ENCODE measurements at places on chromosomes 4 and X.

GRCh38 chr4:151660676-151661075, 100.1 kb downstream of the GATB start:
- no peak for DNase-seq

DNA sequence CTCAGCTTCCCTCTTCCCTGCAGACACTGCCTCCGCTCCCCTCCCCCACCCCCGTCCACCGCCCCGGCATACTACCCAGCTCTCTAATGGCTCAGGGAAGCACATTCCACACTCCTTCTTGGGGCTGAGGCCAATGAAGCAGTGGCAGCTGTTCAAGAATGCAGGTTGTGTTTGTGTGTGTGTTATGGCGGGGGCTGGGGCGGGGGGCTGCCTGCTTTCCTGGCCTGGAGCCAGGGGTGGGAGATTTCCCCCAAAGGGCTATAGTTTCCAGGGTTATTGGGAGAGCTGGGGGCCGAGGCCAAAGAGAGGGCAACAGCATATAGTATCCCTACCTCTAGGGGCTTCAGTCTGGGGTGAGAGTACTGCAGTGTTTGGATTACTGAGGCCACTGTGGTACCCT, 149.4 kb downstream of the EFNB1 start:
- no peak for DNase-seq

- no peak for DNase-seq
These were observed 3.1 kb downstream of the ZGRF1 start for GRCh38 chr4:112633477-112634235.

GRCh38 chrX:151132531-151132930, 43.9 kb upstream of the GPR50 start:
- no peak for DNase-seq

DNA sequence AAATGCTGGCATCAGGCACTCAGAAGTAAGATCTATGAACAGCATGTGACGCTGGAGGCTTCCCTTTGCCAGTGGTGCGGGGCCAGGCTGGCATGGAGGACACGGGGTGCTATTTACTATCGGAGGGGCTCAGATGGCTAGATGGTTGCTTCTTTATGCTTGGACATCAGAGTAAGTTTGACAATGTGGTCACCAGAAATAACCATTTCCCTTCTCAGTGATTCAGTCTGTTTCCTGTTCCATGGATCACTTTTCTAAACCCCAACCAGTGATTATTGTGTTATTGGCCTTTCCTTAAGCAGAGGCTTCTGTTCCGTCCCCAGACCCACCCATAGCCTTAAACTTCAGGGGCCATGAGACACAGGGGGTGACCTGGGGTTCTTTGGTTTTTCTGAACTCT, 55.4 kb upstream of the DHX15 start:
- DNase-seq, result no peak

GRCh38 chr4:39480902-39481695, 22.2 kb downstream of the LIAS start:
- DNase-seq, result no peak

- DNase-seq, result no peak
These were observed 33.2 kb upstream of the TBC1D14 start for GRCh38 chr4:6876440-6876839.
